ENCODE measurements at places on chromosomes 16 and 17.

- DNase-seq = no peak
Observed at GRCh38 chr17:48970865-48971687, 2.7 kb upstream of the GIP start.

- no peak for DNase-seq
Observed at GRCh38 chr16:22386976-22387375, 12.6 kb upstream of the CDR2 start.

- DNase-seq = no peak
Observed at GRCh38 chr16:13036600-13036999, 135.2 kb downstream of the SHISA9 start.

- no peak for DNase-seq
Observed at GRCh38 chr17:79356839-79357447, 253.9 kb downstream of the RBFOX3 start.

DNA sequence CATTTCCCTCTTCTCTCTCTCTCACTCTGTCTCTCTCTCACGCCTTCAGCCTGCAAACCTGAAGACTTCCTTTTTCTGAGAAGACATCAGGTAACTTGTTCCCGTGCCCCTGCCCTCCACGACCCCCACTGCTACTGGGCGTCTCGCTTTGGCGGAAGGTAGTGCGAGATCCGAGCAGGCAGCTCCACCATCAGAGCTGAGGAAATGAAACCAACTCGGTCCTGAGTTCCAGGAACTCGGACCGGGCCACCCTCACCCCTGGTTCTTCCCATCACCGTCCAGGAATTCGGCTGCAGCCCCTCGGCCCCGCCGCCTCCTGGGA lies 585 bp downstream of the MLKL start:
- no peak for DNase-seq

DNA sequence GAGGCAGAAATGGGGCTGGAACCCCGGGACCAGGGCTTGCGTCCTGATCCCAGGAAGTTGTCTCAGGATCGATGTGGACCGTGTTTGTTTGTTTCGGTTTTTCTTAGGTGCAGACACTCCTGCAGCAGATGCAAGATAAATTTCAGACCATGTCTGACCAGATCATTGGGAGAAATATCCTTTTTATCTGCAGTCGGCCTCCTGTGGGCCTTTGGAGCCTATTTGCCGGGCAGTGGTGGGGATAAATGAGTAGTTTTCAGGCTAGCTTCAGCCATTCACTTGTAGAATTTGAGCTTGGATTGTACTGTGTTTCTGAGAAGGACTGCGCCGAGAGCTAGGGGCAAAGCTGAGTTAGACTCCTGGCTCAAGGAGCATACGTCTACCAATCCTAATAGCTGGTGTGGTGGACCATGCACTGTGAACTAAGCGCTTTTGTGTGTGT lies 816 bp downstream of the HSBP1 start:
- DNase-seq = no peak

DNA sequence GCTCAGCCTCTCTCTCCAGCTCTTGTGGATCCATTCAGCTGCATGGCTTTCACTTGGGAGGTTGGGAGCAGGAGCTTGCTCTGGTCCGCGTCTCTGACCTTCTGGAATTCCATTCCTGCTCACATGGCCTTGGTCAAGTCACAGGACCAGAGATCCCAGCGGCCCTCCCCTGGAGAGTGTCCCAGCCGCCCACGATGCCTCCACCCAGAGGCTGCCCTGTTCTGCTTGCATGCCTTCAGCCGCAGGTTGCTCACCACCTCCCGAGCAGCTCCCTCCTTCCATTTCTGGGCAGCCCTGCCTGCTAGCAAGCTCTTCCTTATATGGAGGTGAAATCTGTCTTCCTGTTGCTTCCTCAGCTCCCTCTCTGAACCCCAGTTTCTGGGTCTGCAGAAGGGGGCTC lies 32.6 kb downstream of the RAI1 start:
- no peak for DNase-seq

DNA sequence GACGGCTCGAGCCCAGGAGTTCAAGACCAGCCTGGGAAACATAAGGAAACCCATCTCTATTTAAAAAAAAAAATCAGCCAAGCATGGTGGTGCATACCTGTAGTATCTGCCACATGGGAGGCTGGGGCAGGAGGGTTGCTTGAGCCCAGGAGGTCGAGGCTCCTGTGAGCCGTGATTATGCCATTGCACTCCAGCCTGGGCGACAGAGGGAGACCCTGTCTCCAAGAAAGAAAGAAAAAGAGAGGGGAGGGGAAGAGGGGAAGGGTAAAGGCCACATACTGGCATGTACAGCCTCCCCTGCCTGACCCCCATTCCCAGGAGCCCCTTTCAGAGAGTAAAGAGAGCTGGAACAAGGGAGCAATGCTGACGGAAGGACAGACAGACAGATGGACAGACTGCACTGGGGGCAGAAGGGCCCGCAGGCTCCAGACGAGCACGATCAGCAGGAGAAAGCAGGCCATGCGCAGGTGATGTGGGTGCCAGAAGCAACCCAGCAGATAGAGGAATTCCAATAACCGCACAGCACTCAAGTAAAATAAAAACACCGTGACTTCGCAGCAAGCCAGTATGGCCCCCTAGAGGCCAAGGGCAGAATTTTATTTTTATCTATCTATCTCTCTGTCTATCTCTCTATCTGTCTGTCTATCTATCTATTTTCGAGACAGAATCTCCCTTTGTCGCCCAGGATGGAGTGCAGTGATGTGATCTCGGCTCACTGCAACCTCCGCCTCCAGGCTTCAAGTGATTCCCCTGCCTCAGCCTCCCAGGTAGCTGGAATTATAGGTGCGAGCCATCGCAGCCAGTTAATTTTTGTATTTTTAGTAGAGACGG lies 27.1 kb upstream of the SNN start:
- DNase-seq = no peak

- DNase-seq = peak; percentile 97
Observed at GRCh38 chr16:54930005-54930868, at the start of gene IRX5. Gene IRX5 (plus strand): TSS chr16:54930865. CDS start chr16:54931199, 334 bp downstream.

DNA sequence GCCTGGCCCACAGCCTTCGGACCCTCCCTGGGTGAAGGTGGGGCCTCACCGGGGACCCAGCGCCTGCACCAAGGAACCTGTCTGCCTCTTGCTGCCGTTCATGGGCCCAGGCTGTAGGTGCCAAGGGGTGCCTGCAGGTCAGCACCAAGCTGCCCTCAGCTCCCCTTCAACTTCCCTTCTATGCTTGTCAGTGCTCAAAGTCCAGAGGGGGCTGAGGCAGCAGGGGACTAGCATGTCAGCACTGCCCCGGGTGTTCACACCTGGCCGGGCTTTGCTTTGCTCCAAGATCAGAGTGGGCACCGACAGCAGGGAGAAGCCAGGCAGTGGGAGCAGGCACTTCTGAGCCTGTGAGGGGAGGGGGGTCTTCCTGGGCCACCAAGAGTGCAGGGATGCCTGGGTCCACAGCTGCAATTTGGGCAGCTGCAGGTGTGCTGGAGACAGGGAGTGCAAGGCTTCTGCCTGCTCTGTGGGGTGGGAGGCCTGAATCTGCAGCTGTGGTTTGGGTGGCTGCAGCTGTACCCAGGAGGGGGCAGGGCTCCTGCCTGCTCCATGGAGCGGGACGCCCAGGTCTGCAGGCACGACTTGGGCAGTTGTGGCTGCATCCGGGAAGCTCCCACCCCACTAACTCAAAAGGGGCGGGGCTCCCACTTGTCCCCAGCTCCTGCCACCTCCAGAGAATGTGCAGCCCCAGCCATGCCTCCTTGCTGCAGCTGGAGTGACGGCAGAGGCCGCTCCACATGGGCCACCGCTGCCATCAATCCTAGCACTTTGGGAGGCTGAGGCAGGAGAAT lies 27.6 kb upstream of the PRM1 start:
- no peak for DNase-seq

- no peak for DNase-seq
Observed at GRCh38 chr16:55203570-55203969, 120.4 kb upstream of the IRX6 start.

GRCh38 chr17:21548236-21548635 lies 144.1 kb upstream of the KCNJ18 start:
- DNase-seq = no peak

GRCh38 chr17:50533720-50534148 lies 1.2 kb downstream of the EPN3 start:
- no peak for DNase-seq

- no peak for DNase-seq
Observed at GRCh38 chr17:57404073-57404472, 147.8 kb downstream of the MSI2 start.

DNA sequence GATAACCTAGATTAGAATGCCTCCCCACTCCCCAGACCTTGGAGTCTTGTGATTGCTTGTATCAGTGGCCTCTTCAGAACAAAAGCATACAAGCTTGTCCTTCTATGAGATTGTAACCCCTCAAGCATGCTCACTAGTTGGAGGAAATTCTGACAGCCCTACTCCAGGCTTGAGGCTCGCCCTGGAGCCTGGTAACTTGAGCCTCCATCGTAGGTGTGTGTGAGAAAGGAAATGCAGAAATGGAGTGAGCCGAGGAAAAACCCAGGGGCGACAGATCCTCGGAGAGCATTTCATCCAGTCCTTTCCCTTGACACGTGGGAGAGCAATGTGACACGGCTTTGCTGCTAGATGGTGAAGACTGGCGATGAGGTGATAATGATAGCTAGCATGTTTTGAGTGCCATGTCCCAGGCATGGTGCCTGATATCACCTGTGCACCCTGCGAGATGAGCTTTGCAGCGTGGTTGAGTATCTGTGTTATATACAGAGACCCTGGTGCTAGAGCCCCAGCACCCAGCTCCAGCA lies 31.2 kb downstream of the GNAO1 start:
- no peak for DNase-seq

GRCh38 chr17:72691017-72691416 lies 401.5 kb downstream of the SLC39A11 start:
- no peak for DNase-seq

DNA sequence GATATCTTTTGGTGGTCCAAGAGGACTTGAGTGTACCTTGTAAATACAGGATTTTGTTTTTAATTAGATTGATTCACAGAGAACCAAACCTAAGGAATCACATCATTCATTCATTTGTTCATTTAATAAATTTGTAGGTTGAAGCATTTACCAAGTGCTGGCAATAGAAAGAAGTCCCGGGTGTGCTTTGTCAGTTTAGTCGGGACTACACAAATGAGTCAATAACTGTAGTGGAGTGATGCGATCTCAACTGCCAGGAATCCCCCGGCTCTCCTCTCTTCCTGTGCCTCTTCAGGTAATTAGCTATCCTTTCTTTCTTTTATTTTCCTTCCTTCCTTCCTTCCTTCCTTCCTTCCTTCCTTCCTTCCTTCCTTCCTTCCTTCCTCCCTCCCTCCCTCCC lies 1.4 kb upstream of the WWOX start:
- no peak for DNase-seq

DNA sequence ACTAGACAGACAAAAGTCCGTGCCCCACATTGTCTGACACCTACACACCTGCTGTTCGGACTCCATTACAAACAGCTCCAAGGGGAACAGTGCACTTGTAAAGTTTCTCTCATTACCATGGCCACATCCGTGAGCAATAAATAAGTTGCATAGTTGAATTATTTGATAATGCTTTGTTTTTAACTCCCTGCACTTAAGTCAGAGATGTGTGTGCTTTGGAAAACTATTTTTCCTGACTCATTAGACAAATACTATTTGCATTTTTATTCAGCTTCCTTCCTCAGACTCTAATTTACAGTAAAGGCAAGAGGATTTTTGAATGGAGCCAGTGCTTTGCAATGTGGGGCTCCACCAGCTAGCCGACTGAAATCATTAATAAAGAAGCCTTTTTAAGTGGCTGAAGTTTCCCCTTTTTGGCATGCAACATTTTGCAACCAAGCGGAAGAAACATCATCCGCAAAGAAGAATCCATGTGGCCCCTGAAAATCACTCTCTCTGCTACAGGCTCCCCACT lies 6.5 kb upstream of the CCL2 start:
- no peak for DNase-seq

DNA sequence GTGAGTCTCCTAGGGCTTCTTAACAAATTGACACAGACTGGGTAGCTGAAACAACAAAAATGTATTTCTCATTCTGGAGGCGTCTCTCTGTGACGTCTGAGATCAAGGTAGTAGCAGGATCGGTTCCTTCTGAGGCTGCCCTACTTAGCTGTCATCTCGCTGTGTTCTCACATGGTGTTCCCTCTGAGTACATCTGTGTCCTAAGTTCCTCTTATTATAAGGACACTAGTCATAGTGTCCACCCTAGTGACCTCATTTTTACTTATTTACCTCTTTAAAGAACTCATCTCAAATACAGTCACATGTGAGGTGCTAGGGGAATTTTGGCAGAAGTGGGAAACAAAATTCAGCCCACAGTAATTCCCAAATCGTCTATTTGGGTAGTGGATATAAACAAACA lies 529.1 kb downstream of the NPIPA7 start:
- no peak for DNase-seq

DNA sequence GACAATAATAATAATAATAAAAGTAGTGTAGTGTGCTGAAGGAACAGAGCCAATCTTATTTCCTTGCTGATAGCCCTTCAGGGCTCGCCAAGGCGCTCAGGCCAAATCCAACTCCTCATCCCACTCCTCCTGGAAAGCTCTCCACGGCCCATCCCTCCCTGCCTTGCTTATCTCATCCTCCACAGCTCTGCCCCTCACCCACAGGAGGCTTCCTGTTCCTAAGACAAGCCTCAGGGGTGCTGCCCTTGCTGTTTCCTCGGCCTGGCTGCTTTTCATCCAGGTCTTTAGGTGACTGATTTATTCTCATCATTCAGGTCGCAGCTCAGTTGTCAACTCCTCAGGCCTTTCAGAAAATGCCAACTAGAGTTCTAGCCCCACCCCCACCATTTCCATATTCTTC lies 11.2 kb downstream of the GTF3C1 start:
- DNase-seq = no peak

GRCh38 chr16:66919569-66920298 lies 1.0 kb upstream of the CDH16 start:
- no peak for DNase-seq
